Stimulated activated CD4-positive, alpha-beta T cell treated with anti-CD3 and anti-CD28 coated beads, Interleukin-2, amount 100 ng/mL, for 24 hours (primary cell): ENCODE measurements at places on chromosomes 5 and 9.

- no peak for DNase-seq
Measured at GRCh38 chr5:68269820-68270219, 54.3 kb downstream of the PIK3R1 start.

- no peak for DNase-seq
Measured at GRCh38 chr5:39455645-39456044, 30.9 kb upstream of the DAB2 start.

- DNase-seq: peak; percentile 74
Measured at GRCh38 chr5:151239237-151239861, 13.6 kb upstream of the GM2A start.

DNA sequence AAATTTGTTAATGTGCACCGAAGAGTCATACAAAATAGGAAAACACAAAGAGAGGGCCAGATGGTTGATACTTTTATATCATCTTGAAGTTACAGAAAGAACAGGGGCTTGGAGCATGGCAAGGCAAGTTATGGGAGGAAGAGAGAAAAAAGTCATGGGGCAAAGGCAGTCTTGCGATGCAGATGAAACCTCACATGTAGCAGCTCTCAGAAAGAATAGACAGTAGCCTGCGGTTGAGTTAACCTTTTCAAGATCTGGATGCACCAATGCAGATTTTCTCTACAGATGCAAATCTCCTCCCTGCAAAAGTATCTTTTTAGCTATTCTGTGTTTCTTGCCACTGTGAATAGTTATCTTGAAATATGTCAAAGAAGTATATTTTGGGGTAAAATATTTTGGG is 243.9 kb downstream of the TMEM167A start:
- no peak for DNase-seq

DNA sequence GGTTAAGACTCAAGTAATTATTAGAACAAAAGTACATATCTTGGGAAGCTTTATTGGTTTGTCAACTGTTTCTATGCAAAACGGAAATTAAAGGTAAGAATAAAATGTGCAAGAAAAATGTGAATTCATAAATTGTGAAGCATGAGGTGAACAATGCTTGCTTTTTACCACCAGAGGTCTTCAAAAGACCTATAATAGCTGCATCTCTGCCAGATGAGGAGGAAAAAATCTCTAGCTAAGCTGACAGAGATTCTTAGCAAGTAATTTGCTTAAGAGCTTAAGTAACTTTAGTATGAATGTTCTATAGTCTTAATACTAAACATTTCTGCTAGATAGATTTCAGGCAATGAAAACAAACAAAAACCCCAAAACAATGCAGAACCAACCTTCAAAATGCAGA is 54.1 kb downstream of the MRPS30 start:
- no peak for DNase-seq

DNA sequence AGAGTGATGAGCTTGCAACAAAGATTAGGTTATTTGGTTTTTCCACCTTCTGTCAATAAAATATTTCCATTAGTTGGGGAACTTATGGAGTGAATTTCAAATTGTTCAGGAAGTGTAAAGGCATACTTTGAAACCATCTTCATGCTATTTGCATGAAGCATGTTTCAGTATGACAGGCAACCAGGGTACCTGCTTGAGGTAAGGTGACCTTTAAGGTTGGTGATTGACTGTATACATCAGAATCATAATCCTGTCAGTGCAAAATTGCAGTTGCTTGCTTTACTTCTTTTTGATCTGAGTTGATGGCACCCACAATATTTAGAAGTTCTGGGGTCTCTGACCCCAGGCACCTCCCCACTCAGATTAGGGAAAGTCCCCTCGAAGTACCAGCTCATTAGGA is 26.0 kb upstream of the TMEM171 start:
- DNase-seq: no peak

DNA sequence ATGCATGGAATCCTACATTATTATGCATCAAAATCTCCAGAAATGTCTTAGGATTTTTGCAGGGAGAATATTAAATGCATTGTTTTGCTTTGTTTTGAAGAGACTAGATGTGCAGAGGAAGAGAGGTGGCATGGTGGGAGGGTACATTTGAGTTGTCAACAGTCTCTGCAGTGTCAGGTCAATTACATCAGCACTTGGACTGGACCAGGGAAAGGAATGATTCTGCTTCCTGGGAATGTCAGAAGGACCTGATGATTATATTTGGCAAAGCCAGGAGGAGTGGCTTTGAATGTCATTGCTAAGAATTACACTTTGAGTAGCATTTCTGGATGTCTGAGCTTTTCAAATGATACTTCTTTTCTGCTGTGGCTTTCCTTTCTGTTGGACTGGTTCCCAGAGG is 17.5 kb upstream of the TMEFF1 start:
- no peak for DNase-seq

- no peak for DNase-seq
Measured at GRCh38 chr5:122315521-122315920, 3.5 kb downstream of the SNCAIP start.

DNA sequence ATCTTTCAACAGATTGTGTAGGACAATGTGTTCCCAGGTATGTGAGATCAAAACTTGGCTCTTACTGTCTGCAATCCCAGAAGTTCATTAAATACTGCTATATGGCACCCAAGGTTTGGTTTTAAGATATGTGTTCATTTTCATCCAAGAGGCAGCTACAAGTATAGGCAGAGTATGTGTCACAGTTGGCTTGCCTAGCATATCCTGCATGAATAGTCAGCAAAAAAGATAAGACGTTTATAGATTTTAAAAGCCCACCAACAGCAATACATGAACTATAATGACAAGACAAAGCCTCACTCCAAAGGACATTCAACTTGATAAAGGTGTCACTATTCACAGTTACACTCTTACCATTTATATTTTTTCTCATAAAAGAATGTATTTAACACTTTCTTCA is 99.1 kb downstream of the BNC2 start:
- DNase-seq: no peak

DNA sequence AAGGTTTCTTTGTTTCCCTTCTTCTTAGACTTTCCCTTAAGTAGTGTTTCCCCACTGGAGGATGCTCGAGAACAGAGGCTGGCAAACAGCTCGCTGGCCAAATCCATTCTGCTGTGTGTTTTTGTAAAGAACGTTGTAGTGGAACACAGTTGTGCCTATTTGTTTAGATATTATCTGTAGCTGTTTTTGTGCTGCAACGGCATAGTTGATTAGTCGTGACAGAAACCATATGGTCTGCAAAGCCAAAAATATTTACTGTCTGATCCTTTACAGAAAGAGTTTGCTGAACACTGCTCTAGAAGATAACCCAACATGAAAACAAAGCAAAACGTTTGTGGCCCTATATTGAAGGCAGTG is 47.0 kb upstream of the EGFLAM start:
- no peak for DNase-seq

DNA sequence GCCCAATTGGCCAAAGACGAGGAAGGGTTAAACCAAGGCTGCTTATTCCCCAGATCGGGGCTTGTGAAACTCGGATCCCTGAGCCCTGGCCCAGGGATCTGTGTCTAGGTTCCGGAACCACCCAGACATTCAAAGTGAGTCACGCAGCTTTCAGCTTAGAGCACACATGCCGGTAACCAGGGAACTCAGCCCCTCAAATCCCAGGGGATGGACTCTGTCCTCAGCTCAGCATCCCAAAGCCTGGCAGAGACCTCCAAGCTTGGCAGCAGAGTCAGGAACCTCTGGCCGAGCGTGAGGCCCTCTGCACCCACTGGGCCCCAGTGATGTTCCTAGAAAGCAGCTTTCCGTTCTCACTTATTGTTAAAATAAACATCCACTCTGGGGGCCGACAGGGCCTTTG is 5.1 kb downstream of the PNPLA7 start:
- no peak for DNase-seq

GRCh38 chr9:83220730-83221129 is 157.8 kb upstream of the RASEF start:
- no peak for DNase-seq

GRCh38 chr5:142286111-142286510 is 38.7 kb downstream of the SPRY4 start:
- DNase-seq: no peak

- DNase-seq: no peak
Measured at GRCh38 chr9:87089506-87089905, 142.2 kb upstream of the GAS1 start.
